NCI-H446 (cell line): ENCODE measurements at places on chromosomes 4 and X.

GRCh38 chrX:120429776-120430540, 39.1 kb downstream of the LAMP2 start:
- no peak for DNase-seq

DNA sequence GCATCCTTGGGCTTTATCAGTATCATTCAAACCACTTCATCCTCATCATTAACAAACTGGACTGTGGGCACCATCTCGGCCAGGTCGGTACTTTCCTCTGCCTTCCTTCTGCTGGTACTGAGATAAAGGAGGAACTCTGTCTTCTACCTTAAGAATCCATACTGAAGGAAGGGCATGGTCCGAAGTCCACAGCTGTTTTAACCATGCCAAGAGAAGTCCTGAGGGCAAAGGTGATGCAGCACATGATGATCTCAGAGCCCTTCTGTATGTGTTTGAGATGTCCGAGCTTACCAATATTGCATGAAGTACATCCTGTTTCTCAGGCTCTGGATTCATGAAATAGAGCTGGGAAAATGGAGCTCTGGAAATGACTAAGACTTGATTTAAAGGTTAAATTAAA, 125.5 kb upstream of the STS start:
- DNase-seq, result no peak

- no peak for DNase-seq
Observed at GRCh38 chr4:110626532-110627153, 3.8 kb upstream of the PITX2 start.

- no peak for DNase-seq
Observed at GRCh38 chrX:11341274-11342201, 48.3 kb downstream of the AMELX start.

GRCh38 chr4:134382478-134383227, 181.1 kb upstream of the PABPC4L start:
- no peak for DNase-seq

DNA sequence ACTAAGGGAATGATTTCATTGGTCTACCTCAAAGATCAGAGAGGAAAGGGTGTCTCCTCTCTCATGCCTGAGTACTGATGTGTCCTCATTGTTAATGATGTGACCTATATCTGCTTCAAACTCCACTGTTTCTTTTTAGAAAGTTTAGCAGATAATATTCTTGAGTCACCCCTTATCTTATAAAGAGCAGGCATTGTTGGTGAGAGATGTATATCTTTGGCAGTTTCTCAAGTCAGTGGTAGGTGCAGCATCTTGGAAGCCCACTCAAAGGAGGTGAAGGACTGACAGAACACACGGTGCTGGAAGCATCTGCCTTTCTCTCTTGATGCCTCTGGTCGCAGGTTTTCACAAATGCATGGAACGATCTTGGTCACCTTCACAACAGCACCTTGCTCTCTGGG, 71.2 kb downstream of the ZNF518B start:
- DNase-seq, result no peak

DNA sequence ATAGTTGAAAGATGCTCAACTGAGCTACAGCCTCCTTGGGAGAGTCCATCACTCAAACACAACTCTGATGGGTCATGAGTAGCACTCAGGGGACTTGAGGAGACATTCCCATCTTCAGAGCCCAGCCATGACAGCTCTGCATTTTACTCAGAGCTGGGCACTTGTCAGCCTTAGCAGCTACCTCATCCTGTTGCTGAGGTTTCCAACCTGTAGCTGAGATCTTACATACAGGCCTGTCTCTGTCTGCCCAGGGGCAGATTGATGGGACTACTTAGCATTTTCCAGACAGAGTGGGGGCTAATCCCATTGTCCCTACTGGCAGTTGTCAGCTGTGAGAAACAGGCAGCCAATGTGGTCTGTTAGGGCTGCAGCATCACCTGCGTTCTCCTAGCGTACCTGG, 3.5 kb downstream of the FHDC1 start:
- no peak for DNase-seq

DNA sequence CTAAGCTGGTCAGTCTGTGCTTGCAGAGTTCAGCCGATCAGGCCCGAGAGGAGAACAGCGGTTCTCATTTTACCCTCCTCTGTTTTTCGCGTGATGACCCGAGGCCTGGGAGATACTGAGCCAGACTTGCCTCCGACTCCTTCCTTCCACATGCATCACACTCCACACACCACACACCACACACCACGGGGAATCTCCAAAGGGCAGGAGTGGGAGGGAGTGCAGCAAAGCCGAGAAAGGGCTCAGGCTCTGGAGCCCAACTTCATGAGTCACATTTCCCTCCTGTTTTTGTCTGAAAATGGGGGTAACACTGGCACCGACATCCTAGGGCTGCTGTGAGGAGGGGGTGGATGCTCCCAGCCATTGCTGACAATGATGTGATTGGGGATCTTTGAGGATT, 38.9 kb downstream of the TKTL1 start:
- DNase-seq, result no peak

DNA sequence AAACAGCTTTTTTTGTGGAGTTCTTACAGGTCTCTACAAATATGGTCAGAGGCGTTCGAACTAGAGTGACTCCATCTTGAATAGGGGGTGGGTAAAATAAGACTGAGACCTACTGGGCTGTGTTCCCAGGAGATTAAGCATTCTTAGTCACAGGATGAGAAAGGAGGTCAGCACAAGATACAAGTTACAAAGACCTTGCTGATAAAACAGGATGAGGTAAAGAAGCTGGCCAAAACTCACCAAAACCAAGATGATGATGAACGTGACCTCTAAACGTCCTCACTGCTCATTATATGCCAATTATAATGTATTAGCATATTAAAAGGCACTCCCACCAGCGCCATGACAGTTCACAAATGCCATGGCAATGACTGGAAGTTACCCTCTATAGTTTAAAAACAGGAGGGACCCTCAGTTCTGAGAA, 42.8 kb upstream of the SPP1 start:
- DNase-seq, result no peak

- no peak for DNase-seq
Observed at GRCh38 chr4:184863916-184864315, 38.1 kb upstream of the ACSL1 start.

DNA sequence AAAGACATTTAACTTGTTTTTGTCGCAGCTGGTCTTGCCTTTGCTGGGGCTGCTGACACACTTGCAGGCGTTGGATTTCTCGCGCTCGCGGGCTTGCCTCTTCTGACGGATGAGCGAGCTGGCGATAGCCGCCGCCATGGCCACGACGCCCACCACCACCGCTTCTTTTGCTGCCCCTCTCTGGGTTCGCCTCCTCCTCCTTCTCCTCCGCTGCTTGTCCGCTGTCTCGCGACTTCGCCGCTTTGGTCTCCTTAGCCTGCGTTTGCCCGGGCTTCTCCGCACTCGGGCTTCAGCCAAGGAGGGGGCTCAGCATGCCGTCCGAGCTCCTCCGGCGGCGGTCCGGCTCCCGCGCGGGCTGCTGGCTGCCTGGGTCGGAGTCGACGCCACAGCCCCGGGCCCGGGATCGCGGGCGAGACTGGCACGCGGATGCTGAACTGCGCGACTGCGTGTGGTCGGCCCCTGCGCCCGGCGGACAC, 613 bp downstream of the FGF13 start:
- no peak for DNase-seq

DNA sequence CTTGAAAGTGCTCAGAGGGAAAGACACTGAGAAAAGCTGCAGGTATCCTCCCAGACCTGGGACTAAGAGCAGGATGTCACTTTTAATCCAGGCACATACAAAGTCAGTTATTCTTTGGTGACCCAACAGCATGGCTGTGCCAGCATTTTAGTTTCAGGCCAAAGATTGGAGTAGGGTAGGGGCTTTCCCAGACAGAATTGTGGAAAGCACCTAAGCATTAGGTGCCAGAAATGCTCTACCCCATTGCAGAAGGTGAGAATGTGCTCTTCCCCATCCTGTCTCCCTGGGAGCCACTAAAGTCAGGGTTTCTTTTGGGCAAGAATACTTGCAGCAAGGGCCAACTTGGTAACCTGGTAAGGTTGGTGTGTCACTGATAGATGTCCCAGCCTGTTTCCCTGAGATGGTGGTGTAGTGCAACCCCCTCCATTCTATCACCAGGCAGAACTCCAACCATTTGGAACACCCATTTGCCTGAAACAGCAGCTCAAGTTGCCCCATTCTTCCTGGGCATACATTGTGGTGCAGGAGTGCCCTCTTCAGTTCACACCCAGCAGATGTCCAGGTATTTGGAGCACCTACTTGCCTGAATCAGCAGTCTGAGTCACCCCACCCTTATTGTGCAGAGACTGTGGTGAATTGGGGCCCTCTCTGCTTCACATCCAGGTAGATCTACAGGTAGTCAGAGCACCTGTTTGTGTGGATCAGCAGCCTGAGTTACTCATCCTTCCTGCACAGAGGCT, 183.5 kb downstream of the ZC4H2 start:
- DNase-seq, result no peak

DNA sequence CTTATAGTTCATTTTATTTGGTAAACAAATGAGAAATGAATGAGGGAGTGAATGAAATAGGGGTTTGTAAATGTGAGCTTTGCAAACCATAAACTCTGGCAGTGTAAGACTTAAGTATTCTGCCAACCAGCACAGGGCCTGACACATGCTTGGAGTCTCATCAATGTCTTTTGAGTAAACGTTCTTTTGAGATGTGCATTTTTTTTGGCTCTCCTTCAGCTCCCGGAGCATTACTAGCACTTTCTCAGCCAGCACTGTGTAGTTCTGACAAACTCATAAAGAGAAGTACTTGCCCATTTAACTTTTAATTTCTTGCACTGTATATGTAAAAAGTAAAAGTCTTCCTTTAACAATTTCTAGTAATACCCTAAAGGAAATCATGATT, 245.3 kb downstream of the HS3ST1 start:
- DNase-seq, result no peak

GRCh38 chr4:114396808-114397207, 201.8 kb upstream of the UGT8 start:
- DNase-seq, result no peak

DNA sequence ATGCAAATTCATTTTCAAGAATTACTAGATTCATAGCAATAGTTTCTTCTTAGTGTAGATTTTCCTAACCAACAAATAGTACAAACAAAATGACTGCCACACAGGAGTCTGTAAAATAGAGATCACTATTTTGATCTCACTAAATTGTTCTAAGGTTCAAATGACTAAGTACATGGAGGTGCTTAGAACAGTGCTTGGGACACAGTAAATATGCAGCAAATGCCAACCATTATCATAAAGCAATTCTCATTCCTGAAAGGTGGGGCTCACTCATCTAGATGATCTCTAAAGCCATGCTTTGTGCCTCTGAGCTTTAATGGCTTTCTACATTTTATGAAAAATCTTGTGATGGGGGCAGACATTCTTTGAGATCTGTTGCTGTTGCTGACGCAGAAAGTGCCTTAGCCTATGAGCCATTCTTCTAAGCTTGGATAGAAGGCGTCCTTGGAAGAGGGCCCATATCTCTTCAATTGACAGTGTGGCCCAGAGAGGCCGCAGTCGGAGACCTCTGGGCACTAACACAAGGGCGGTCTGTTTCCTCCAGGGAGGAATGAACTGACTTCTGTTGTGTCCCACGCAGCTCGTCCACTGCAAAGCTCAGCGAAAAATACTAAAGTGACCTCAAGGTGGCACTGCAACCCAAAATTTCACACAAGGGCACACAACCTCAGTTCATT, 23.5 kb downstream of the TLR10 start:
- DNase-seq, result no peak

DNA sequence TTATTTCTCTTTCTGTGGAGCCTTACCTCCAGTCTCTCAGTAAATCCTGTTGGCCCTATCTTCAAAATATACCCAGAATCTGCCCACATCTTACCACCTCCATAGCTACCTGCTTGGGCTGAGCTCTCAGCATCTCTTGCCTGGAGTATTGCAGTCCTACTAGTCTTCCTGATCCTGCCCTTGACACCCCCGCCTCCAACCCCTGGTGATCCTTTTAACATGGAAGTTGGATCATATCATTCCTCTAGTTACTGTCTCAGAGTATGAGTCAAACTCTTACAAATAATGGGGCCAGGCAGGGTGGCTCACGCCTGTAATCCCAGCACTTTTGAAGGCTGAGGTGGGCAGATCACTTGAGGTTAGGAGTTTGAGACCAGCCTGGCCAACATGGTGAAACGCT, 43.1 kb upstream of the SETD7 start:
- DNase-seq, result no peak

GRCh38 chrX:110450050-110450449, 91.4 kb downstream of the RTL9 start:
- peak; percentile 38 for DNase-seq

- no peak for DNase-seq
Observed at GRCh38 chr4:18917689-18918088, 896.1 kb upstream of the LCORL start.
